ENCODE measurements at places on chromosomes 1 and 21. TPM values are rescaled to one million over a fixed set of nuclear protein-coding genes. Genes with fewer than 3 reads are reported as not detected.

Gene NECTIN4
- 11.2 TPM for total RNA-seq

Gene SPRR3
- total RNA-seq = not detected

Gene ANKRD65
- total RNA-seq = 0.86 TPM

Gene EFCAB7
- 7.9 TPM for total RNA-seq

Gene CHI3L1
- total RNA-seq = 0.75 TPM

Gene S100A7A
- total RNA-seq = not detected

Gene TAS1R1
- not detected for total RNA-seq

Gene LCE1C
- total RNA-seq = 1.4 TPM

Gene HES3
- not detected for total RNA-seq

Gene ACKR1
- 47.6 TPM for total RNA-seq

Gene METTL13
- total RNA-seq = 30.7 TPM

GRCh38 chr21:43188592-43189210, 19.9 kb downstream of the CRYAA start:
- DNase-seq = peak; percentile 57

- DNase-seq = peak; percentile 99
These were observed 142.3 kb downstream of the PLXNA2 start for GRCh38 chr1:208101661-208102431.

- DNase-seq = peak; percentile 97
These were observed 43.9 kb upstream of the LYST start for GRCh38 chr1:235910357-235911299.

DNA sequence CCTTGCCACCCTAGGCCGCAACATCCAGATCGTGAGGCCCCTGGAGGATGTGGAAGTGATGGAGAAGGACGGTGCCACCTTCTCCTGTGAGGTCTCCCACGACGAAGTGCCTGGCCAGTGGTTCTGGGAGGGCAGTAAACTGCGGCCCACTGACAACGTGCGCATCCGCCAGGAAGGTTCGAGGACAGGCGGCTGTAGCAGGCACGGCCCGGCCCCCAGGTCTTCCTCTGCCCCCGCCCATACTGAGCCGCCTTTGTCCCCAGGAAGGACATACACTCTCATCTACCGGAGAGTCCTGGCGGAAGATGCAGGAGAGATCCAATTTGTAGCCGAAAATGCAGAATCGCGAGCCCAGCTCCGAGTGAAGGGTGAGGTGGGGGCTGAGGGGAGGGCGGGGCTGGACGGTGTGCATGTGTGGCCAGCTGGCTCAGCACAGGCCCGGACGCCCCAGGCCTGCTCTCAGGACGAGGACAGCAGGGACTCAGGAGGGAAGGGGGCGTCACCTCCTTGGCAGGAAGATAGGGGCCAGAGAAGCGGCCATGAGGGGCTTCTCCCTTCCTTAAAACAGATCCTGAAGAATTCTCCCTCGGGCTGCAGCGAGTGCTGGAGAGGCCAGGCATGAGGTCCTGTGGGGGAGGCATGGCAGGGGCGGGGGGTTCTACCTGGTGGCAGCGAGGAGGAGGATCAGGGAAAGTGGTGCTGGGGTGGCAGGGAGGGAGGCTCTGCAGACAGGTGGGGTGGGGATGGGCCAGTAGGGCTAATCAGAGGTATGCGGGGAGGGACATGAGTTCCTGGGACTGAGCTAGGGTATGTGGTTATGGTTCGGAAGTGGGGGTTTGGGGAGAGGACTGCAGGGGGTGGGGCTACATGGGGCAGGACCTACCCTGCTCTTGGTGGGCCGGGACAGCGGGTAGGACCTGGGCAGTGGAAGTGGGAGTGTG, 69.9 kb downstream of the OBSCN start:
- DNase-seq = no peak

- DNase-seq = no peak
These were observed 5.0 kb upstream of the RWDD3 start for GRCh38 chr1:95229037-95229436.

GRCh38 chr1:116806671-116807070, 52.4 kb downstream of the CD2 start:
- DNase-seq = no peak

DNA sequence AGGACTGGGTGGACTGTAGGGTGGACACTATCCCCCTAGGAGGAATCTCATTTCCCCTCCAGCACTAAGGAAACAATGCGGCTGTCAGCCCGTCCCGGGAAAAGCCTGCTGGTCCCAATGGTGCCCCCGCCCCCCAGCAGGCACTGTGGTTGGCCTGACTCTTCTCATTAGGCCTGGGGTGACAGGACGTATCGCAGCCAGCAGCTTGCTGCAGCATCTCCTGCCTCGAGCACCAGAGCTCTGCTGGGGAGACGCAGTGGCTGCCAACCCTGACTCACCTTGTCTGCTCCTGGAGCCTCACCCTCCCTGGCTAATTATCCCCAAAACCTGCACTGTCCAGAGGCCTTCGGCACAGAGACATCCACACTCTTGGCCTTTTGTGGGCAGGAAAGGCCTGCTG, 115.1 kb upstream of the GJB5 start:
- no peak for DNase-seq

DNA sequence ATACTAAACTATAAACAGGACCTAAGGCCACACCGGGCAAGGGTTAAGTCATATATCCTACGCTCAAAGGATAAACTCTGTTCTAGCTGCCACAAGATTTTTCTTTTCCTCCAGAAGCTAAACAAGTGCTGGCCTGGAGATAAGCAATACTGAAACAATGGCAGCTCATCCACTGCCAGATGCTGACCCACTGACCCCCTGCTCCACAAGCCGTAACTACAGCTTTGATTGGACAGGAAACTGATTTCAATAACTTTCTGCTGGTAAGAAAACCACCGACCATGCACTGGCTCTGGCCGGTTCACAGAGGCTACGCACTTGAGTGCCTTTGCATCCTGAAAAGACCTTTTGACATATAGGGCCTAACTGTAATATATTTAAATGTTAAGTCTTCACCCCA, 51.3 kb upstream of the PLA2G2C start:
- no peak for DNase-seq

- peak; percentile 83 for DNase-seq
These were observed 62.8 kb upstream of the LAX1 start for GRCh38 chr1:203702130-203702577.

DNA sequence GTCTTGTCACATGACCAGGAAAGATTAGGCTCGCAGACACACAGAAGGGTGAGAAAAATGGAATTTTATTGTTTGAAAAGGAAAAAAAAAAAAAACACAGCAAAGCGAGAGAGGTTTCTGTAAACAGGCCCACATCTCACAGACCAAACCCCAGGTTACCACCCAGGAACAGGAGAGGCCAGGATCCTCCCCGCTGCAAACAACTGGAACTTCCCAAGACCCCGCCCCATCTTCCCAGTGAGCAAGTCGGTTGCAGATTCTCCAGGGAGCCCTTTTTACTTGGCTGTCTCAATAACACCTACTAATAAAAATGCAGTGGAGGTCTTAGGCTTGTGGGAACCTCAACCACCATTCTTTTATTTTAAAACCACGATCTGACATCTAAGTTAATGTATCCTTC, 84.7 kb upstream of the ETS2 start:
- DNase-seq = no peak

DNA sequence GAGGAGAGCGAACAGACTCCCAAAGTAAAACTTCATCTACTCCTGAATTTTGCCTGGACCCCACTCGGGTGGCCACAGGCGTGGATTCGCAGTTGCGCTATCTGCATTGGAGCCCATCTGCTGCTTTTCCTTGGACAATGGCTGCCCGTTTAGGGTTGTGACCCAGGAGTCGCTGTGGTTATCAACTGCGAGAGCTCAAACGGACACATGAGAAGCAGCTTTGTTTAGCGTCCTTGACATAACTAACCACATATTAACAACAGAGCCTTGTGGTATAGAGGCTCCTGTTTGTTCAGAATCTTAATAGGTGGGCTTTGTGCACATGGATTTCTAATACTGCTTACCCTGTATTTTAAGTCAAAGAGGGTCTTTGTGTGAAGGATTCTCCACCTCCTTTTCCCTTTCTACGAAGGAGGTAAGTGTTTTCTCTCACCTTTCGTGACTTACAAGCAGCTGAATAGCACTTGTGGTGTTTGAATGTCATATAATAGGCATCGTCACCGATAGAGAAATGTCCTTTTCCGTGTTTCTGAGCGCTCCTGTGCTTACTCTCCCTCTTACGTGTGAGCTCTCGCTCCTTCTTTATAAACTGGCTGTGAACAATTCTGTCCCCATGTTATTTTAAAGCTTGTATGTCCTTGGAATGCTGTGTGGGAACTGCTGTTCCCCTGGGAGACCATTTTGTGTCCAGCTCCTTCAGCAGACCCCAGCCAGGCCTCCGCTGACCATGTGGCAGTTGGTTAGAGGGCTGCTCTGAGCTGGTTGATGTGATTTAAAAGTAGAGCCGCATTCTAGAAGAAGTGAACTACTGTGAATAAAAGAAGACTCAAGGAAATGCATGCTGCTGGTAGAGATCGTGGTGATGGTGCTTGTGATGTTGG, 441.4 kb downstream of the RPS6KC1 start:
- no peak for DNase-seq
